GOT3 (cell line): ENCODE measurements at places on chromosomes 6 and 20.

DNA sequence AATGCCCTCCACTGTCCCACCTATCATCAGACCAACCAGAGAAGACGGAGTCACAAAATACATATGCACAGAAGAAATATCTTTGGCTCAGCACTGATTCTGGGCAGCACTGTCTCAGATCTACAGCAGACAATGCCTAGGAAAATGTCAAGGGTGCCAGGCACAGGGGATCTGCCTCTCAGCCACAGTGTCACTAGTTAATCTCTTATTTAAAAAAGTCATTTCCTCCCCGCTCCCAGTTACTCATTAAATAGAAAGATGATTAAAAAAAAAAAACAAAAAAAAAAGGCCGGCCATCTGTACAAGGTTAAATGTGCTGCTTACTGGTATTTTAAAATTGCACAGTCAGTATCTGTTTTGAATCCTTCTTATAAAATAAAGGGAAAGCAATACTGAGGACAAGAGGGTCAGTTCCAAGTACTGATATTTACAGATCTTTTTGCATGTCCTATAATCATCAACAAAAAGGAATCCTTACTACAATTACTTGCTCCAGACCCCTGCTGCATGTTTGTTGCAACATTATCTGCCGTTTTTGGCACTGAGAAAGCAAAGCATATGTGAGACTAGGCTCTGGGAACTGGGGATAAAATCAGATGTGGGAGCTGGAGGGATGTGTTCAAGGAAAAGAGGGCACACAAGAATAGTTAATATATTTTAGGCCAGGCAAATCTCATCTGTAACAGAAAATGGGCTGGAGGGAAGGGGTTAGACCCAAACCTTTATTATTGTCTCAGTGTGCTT lies 299.3 kb downstream of the KIF16B start:
- no peak for DNase-seq

GRCh38 chr20:10330071-10330470 lies 104.0 kb downstream of the MKKS start:
- no peak for DNase-seq

- DNase-seq = no peak
Measured at GRCh38 chr6:170225852-170226417, 64.9 kb downstream of the DLL1 start.

GRCh38 chr6:157461000-157461915 lies 80.3 kb downstream of the ZDHHC14 start:
- DNase-seq = no peak

DNA sequence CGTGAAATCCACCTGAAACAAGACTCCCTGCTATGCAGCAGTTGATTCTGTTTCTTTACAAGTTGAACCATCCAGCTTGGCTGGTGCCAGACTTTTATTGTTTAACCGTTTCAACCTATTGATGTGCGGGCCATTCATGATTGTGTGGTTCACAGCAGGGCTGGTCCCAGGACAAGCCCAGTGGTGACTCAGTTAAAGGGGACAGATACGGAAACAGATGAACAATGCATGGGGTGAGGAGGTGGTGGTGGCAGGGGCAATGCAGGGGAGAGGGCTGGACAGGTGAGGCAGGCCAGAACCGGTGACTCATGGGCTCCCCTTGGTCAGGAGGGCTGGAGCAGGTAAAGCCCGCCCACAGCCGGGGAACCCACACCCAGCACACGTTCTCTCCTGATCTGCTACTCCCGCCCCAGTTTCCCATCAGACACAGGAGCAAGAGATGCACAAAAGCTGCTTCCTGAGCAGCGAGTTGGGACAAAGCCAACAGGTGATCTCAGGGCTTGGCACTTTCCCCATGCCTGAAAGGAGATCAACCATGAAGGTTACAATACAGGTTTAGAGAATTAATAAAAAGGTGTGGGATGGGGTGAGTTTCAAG lies 232.2 kb downstream of the LY86 start:
- no peak for DNase-seq

DNA sequence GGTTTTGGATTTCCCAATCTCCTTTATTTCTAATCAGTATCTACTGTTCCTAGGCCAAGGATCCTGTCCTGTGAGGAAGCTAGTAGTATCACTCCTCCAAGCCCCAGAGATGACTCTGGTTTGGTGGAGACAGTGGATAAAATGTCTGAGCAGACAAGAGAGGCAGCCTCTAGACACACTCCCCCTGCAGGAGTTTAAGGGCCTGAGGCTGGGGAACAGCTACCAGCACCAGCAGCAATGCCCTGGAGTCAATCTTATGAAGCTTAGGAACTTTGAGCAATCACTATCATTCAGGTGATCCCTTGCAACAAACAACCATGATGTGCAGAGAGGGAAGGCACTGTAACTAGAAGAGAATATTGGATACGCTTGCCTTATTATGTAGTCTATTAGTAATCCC lies 384.7 kb upstream of the ID4 start:
- no peak for DNase-seq

DNA sequence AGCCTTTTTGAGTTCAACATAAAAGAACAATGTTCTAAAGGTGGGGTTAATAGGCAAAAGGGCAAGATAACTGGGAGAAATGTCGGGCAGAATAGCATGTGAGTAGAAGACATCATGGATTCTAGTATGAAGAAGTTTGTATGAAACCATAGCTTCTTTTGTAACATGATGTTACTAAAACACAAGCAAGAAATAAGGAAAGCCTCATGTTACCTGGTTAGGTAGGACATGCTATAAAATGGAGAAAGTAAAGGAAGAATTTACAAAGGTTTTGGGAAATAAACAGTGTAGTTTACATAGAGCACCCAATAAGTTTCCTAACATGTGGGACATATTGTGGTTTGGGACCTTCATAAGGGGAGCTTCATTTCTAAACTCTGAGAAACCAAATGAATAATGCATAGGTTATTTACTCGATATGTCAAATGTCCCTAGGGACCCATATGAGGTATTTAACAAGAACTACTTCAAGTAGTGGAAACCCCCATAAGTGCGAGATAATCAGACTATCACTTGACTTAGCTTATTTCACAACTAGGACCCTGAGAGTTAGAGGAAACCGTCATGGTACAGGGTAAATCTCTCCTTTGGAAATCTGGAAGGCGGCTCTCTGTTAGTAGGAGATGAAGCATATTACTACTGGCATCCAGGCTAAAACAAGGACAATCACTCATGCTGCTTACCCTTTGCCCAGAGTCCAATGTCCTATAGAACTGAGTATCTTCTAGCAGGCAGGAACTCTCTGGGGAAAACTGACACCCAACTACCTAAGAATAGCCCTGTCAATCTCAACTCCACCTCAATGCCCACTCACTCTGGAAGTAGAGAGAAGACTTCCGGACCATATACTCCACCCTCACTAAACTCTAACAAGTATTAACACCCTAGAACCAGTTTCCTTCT lies 57.5 kb downstream of the ILRUN start:
- DNase-seq = no peak

- no peak for DNase-seq
Measured at GRCh38 chr6:125300992-125301434, 754 bp downstream of the HDDC2 start.

GRCh38 chr6:90194371-90194841 lies 102.2 kb downstream of the BACH2 start:
- no peak for DNase-seq

DNA sequence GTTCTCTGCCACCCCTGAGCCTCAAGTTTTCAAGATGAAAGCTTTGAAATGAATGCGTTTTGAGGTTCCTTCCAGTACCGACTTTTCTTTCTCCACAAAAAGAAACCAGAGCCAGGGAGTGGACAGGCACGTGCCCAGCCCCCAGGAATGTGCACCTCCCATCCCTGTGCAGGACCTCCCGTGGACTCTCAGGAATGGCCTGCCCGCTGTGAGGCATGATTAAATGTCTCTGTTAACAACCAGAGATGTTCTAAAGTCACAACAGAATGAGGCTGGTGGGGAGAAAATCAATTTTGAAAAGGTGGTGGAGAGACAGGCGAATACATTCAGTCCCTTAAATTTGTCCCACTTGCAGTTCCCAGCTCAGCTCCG lies 1.5 kb downstream of the TGM3 start:
- no peak for DNase-seq
